T-helper 1 cell (primary cell): ENCODE measurements at places on chromosomes 12 and 14.

DNA sequence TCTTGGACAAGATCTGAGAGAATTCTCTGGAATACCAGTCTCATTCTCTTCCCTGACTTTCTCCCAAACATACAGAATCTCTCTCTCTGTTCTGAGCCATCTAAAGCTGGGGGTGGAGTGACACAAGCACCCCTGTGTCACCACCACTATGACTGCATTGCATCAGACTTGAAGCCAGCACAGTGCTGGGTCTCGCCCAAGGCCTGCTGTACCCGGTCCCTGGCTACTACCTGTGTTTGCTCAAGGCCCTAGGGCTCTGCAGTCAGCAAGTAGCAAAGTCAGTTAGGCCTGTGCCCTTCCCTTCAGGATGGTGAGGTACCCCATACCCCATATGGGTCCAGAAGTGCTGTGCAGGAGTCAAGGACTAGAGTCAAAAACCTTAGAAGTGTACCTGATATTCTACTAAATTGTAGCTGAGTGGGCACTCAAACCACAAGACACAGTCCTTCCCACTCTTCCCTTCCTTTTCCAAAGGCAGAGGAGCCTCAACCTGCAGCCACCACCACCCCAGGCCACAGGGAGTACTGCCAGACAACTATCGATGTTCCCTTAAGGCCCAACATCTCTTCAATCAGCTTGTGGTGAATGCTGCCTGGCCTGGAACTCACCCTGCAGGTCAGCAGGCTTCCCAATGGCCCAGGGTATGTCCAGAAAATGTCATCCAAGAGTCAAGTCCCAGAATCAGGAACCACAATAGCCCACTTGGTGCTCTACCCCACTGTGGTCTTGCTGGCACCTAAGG, 21.2 kb upstream of the RDH16 start:
- no peak for DNase-seq

GRCh38 chr12:23221066-23221465, 596.1 kb downstream of the ETNK1 start:
- no peak for DNase-seq

GRCh38 chr12:24630446-24630845, 318.5 kb downstream of the BCAT1 start:
- DNase-seq, result no peak

GRCh38 chr12:69149270-69149669, 90.1 kb upstream of the CPSF6 start:
- no peak for DNase-seq
